ENCODE measurements at places on chromosomes 7 and 10.

GRCh38 chr10:50316695-50317648 is 65.7 kb upstream of the ASAH2 start:
- no peak for DNase-seq

DNA sequence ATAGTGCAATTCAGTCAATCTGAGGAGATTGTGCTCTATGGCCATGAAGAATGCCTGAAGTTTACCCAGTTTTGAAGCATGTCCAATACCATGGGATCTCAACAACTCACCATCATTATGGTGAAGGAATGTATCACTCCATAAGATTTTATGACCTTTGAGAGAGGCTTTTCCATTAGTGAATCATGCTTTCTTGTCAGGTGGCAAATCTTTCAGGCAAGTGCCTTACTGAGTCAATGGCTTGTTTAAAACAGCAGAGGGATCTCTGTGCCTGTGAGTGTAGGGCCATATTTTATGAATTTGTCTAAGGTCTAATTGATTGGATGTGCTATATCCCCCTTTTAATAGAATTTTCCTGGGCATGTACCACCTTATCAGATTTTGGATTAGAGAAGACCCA is 131.5 kb downstream of the CCDC7 start:
- no peak for DNase-seq

- DNase-seq: no peak
Observed at GRCh38 chr10:35554461-35555056, 50.6 kb upstream of the GJD4 start.

DNA sequence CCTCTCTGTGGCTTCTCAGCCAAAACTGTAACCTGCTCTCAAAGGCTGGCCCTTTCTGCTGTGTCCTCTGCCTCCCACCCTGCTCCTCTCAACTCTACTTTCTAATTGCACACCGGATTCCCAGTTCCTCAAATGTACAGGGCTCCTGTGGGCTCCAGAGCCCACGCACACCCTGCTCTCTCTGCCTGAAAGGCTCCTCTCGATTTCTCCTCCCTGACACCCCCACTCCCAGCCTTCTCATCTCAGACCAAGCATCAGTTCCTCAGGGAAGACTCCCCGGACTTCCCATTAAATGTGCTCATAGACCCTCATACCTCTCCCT is 111.7 kb upstream of the STEAP1B start:
- DNase-seq: no peak

- no peak for DNase-seq
Observed at GRCh38 chr10:86269332-86269731, 97.3 kb downstream of the GRID1 start.

DNA sequence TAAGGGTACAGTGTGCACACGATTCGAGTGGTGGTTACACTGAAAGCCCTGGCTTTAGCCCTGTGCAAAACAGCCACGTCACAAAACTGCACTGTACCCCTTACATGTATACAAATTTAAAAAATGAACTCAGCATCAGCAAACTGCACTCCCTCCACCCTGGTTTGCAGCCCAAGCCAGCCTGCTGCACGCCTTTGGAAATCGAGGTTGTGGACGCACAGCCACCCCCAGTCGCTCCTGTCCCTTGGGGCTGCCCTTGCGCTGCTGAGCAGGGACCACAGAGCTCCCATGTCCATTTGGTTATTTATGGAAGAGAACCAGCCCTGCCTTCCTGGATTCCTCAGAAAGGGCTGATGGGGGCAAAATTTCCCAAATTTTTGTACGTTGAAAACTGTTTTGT is 98.8 kb downstream of the INPP5A start:
- no peak for DNase-seq

DNA sequence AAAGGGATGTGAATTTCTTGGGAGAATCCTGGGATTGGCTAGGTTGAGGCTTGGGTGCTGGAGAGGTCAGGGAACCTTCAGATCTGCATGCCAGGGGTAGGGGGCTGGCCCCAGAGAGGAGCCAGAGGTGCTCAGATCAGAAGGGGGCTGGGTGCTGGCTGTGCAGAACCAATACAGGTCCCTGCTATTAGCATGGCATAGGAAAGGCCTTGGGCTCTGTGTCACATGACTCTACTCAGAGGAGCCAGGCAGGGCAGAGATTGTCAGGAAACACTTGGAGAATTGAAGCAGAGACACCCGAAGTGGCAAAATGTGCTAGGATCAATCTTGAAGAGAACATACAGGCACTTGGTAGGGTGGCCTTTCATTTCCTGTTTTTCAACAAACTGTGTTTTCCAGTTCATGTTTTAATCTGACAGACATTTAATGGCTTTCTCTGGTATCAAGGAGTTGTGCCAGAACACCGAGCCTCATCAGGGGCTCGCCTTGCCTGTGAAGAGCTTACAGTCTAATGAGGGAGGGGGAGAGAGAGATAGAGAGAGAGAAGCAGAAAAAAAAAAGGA is 498.9 kb downstream of the RPS24 start:
- no peak for DNase-seq

GRCh38 chr10:133045556-133046389 is 42.0 kb upstream of the ADGRA1 start:
- DNase-seq: no peak

DNA sequence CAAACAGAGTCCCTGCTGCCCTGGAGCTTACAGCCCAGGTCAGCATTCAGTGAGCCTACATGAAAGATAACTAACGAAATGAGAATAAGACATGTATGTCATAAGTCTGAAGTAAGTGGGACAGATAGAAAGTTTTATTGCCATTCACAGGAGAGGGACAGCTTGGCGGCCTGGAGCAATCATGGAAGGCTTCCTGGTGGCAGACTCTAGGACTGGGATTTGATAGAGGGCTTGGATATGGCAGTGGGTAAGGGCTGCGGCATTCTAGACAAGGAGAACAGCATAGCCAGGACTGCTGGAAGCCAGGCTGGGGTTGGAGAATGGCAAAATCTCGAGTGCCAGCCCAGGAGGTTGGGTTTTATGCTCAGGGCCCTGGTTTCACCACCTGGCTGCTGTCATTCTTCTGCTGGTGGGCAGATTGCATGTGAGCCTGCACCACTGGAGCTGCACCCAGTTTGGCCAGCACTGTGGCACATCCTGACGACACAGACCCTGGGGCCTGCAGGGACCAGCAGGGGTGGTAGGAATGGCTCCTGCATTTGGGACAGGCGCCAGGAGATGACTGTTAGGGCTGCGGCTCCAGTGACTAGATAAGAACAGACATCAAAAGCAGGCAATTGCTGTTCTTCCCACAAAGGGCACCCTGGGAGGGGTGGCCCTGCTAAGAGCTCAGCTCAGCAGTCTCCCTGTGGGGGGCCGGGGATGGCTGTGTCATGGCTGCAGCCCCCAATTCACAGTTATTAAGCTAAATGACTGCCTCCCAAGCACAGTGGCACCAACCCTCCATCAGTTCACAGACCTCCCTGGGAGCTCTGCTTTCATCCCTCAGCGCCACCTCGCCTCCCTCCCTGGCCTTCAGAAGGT is 161.1 kb downstream of the RPS24 start:
- DNase-seq: no peak

GRCh38 chr7:154753226-154753625 is 249.7 kb downstream of the PAXIP1 start:
- DNase-seq: no peak

GRCh38 chr10:11110539-11110938 is 92.9 kb downstream of the CELF2 start:
- DNase-seq: no peak

DNA sequence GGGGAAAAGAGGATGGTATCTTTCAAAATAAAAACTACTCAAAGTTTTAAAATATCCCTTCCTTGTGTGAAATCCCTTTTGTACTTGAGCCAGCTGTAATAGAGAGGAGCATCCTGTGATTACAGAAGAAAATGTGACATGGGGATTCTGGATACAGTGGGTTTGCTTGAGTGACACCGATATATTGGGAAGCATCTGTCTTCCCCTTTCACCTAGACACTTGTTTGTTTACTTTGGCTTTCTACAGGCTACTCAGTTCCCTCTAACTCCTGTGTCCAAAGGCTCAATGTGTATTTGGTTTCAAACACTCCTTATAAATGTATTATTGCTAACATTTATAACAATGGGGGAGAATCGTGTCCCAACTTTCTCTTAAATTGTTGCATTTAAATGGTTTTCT is 24.4 kb downstream of the CPED1 start:
- DNase-seq: no peak

- DNase-seq: no peak
Observed at GRCh38 chr7:23662124-23662983, 17.6 kb upstream of the FAM221A start.

DNA sequence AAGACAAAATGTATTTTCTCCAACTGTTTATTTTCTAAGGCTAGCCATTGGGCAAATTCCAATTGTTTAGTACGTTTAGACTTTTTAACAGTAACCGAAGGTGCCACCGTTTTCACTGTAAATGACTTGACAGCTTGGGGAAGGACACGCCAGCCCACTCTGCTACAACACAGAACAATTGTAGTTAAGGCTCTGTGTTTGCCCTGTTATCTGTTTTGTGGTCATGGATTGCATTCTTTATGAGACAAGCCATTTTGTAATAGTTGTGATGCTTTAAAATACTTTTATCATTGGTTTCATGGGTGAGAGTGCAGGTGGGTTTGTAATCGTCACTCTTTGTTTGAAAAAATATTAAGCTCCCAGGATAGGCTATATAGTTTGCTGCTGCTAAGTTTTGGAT is 6.6 kb upstream of the PITRM1 start:
- no peak for DNase-seq

DNA sequence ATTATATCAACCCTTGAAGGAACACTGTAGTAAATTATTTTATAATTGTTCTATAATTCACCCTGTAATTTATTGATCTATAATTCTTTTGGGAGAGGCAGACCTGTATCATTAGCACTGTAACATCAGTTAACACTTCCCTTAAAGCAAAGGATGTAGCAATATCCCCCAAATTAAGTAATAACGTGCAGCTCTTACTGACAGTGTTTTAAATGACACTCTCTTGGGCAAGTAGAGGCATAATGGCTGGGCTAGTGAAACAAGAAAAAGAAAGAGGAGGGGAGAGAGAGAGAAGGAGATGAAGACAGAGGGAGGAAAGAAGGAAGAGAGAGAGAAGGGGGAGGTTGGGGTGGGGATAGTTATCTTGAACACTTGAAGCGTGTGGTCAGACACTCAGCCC is 161.0 kb upstream of the RNF32 start:
- no peak for DNase-seq

- DNase-seq: no peak
Observed at GRCh38 chr7:73363225-73364005, 35.5 kb downstream of the FKBP6 start.

- peak; percentile 54 for DNase-seq
Observed at GRCh38 chr7:106111655-106112117, 426 bp downstream of the SYPL1 start.

DNA sequence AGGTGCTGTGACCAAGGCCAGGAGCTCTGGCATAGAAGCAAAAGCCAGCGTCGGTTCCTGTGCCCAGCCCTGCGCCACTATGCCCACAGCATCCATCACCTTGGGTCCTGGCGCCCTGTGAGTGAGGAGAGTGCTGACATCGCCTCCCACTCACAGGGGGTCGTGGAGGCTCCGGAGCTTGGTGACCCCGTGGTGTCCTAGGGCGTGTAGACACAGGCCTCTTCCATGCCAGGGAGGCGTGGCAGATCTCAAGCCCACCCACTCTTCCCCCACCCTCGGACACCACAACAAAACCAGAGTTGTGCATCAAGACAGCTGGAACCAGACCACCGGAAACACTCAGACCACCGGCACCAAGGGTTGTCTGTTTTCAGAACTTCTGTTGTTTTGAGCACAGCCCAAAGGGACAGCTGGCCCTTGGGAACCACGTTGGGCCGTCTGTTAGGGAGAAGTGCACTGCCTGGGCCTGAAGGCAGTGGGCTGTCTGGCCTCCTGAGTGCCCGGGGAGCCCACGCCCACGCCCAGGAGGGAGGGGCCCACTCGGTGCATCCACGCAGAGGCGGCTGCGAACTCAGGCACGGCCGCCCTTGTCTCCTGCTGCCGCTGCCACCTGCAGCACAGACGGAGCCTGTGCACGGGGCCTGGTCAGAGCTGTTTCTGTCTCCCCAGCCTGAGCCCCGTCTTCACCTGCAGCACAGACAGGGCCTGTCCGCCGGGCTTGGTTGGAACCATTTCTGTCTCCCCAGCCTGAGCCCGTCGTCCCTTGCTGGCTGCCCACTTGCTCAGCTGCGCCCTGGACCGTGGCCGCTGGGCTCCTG is 106.3 kb downstream of the INPP5A start:
- DNase-seq: no peak

DNA sequence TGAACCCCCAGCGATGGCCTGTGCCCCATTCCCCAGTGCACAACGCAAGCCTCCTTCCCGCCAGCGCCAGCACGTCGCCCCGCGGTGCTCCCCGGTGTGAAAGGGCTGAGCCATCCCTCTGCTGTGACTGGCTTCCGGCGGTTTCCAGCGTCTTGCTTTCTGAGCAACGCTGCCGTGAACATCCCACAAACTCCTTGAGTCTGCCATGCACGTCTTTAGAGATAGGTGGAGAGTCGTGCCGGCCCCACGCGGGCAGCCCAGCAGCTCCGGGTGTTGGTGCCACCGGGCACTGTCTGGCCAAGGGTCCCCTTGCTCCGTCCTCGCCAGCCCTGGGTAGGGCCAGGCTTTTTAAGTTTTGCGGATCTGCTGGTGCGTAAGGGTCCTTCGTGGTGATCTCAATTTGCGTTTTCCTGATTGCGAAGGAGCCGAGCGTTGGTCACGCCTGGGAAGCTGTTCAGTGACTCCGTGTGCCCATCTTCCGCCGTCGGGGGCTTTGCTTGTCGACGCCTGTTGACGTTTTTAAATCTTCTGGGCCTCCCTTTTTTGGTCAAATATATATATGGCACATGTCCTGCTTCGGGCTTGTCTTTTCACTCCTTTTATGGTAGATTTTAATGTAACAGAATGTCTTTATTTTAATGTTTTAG is 70.6 kb downstream of the FOXL3 start:
- DNase-seq: peak; percentile 39

All from hematopoietic multipotent progenitor cell (in vitro differentiated cells).